Fibroblast of skin of back (primary cell): ENCODE measurements at places on chromosomes 16 and 17.

GRCh38 chr17:42276609-42277341, 584 bp upstream of the STAT5B start:
- peak; percentile 79 for DNase-seq

- peak; percentile 99 for DNase-seq
These were observed 4.3 kb upstream of the TLCD2 start for GRCh38 chr17:1714427-1714979.

DNA sequence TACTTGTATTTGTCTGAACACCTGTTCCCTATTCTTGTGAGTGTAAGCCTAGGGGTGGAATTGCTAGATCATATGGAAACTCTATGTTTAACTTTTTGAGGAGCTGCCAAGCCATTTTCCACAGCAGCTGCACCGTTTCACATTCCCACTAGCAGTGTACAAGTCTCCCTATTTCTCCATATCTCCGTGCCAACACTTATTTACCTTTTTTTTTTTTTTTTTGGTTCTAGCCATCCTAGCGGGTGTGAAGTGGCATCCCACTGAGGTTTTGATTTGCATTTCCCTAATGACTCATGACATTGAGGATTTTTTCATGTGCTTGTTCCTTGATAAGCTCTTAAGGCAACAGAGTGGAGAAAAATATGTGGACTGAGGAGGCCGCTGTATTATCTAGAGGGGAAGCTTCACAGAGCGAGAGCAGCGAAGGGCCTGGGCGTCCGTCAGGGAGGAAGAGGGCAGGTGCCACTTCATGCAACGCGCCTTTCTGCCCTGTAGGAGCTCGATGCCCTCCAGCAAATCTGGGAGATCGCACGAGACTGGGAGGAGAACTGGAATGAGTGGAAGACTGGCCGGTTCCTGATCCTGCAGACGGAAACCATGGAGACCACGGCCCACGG, 50.0 kb downstream of the DNAH2 start:
- no peak for DNase-seq

- DNase-seq = no peak
These were observed 30.0 kb downstream of the USP10 start for GRCh38 chr16:84729716-84730320.

DNA sequence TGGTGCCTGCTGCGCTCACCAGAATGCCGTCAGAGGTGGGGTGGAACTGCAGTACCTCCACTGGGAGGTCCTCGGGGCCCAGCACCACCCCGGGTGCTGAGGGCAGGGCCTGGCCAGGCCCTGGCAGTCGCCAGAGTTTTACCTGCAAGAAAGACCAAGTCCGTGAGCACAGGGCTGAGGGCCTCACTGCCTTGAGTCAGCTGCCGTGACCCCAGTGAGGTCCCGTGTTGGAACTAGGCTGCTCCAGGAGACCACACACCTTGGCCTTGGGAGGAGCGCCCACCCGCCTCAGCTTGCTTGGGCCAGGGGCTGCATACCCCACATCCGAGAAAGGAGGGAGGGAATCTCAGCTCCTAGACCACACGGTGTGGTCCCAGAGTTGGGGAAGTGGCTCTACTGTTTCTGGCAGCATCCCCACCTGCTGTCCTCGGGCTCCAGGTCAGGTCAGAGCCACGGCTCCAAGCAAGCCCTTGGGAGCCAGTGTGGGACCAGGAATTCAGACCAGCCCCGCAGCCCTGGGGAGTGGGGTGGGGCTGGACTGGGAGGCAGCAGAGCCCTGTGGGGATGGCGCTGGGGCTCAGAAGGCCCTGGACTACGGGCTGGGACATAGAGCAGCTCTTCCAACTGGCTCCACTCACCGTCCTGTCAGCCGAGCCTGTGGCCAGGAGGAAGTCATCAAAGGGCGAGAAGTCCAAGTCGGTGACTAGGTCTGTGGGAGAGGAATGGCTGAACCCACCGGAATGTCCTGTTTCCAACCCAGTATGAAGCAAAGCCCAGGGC, 8.7 kb downstream of the CORO7 start:
- no peak for DNase-seq

GRCh38 chr16:22710326-22710725, 103.6 kb upstream of the HS3ST2 start:
- DNase-seq = no peak

DNA sequence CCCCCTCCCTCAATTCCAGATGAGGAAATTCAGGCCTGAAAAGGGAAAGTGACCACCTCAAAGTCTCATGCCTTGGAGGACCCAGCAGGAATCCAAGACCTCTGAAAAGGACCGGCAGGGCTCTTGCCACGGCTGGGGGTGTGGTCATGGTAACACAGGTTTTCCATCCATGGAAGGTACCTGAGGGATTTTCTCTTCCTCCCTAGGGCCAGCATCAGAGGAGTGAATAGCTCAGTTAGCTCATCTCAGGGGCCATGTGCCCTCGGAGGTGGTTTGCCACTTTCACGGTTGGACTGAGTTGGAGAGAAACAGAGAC, 1.3 kb downstream of the CIITA start:
- no peak for DNase-seq

GRCh38 chr16:85629326-85629725, 16.2 kb downstream of the GSE1 start:
- DNase-seq = no peak

DNA sequence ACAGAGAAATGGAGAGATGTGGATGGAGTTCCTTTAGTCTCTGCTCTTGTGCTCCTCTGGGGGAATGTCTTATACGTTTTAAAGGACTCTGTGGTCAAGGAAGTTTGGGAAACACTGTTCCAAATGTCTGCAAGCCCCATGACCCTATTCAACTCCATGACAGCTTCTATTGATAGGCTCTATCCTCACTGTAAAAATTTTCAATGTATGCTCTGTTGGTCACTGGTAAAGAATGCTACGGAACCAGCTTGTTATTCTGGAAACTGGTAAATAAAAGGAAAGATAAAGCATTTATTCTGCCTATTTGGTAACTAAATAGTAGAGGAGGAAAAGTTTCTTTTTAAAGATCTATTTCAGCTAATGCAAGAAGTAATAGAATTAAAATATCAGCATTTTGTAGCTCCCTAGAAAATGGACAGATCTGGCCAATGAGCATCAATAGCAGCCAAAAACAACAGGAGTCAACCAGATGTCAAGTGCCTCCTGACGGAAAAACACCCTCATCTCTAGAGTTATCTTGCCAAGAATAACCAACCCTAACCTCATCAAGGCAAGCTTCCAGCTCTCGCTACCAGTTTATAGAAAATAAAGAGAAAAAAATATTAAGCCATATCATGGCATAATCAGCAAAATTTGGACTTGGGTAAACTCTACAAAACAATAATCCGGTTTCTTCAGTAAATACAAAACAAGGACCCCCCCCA, 16.1 kb downstream of the GDE1 start:
- DNase-seq = peak; percentile 27
